Posterior cingulate gyrus (tissue), 11 donors: ENCODE measurements at places on chromosomes 1 and 21.

GRCh38 chr1:157968946-157969345 lies 24.5 kb upstream of the KIRREL1 start:
- DNase-seq: no peak

DNA sequence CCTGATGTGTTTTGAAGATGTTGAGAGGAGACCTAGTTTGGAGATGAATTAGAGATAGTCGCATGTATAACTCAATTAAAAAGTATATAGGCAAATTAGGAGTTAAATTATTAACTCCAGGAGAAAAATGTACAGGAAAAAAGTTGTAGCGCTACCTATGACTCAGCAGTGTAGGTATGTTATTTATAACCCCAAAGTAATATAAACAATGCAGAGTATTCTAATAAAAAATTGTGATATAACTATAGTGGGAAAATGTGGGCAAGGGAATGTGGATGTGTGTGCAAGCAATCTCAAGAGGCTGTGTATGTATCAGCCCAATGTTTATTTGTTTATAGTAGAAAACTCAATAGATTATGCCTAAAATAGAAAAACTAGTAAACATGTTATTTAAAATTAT lies 144.5 kb downstream of the BRINP2 start:
- no peak for DNase-seq

- DNase-seq: no peak
Observed at GRCh38 chr1:202698276-202698675, 12.0 kb downstream of the SYT2 start.

DNA sequence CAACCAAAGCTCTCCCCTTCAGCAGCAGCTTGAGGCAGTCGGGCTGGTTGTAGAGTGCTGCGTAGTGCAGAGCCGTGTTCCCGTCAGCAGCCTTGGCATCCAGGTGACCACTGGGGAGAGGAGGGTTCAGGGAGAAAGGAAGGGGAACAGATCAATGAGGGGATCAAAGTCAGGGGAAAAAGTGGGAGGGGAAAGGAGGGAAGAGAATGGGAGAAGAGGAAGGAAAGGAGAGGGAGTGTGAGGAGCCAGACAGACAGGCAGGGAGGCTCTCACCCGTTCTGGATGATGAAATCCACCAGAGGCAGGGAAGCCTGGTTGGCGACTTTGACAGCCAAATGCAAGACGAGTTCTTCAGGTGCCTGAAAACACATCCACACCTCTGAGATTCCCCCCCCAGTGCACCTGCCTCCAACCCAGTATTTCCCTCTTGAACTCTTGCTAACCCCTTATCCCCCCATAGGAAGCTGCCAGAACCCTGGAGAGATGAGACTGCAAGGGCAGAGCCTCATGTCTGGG lies 9.8 kb upstream of the TCEA3 start:
- no peak for DNase-seq

GRCh38 chr21:35989138-35989735 lies 71.1 kb downstream of the SETD4 start:
- DNase-seq: no peak

DNA sequence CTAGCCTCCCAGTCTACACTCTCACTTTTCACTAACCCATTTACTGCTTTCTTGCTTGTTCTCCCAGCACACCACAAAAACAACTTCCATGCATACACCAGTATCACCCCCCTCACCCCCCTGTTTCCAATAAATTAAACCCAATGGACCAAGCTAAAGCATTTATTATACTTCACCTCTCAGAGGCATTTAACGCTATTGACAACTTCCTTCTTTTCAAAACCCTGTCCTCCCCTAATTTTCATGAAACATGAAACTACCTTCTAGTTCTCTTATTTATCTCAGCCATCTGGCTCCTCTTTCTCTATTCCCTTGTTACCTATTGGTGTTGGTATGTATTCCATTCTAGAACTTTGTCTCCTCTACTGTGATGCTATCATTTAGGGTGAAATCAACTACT lies 32.3 kb downstream of the PTPRC start:
- no peak for DNase-seq

DNA sequence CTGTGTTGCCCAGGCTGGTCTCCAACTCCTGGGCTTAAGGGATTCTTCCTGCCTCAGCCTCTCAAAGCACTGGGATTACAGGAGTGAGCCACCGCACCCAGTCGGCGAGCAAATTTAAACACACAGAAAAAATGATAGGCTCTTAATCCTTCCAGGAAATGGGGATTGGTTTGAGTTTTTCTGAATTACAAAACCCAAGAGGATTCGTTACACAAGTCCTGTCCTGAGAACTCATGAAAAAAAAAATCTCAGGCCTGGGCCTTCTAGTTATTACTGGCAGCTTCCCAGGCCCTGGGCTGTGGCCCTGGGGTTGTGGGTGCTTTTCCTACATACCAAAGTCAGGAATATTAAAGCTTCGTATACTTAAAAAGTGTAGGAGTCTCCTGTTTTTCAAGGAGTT lies 6.3 kb upstream of the IFNGR2 start:
- no peak for DNase-seq

- DNase-seq: no peak
Observed at GRCh38 chr1:65514041-65514440, 93.6 kb downstream of the LEPR start.

GRCh38 chr1:41795205-41795762 lies 123.4 kb downstream of the HIVEP3 start:
- no peak for DNase-seq

GRCh38 chr1:22892789-22893188 lies 79.9 kb downstream of the LACTBL1 start:
- DNase-seq: no peak

- DNase-seq: no peak
Observed at GRCh38 chr1:17913326-17914115, 158.4 kb downstream of the ACTL8 start.

- no peak for DNase-seq
Observed at GRCh38 chr1:26315874-26316850, 1.6 kb upstream of the CD52 start.

- no peak for DNase-seq
Observed at GRCh38 chr1:79981481-79981880, 975.0 kb upstream of the ADGRL4 start.

DNA sequence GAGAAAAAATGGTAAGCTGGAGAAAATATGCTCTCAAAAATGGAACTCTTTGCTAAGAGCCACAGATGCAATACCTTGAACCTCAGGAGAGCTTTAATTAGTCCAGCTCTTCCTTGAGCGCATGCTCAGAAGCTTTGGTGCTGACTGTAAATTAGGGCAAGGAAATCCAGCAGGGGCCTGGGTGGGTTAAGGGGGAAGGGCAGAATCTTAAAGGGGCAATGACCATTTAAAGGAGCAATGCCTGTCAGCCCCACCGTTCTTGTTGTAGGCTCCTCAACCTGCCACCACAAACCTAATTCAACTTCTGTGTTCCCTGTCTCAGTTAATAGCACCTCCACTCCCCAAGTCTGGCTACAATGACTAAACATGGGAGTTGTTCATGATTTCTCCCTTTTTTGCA lies 6.8 kb upstream of the SLC22A15 start:
- no peak for DNase-seq

- DNase-seq: no peak
Observed at GRCh38 chr1:212217633-212218032, 67.6 kb upstream of the PPP2R5A start.
